ENCODE measurements at places on chromosomes 13 and 19. TPM values are rescaled to one million over a fixed set of nuclear protein-coding genes. Genes with fewer than 3 reads are reported as not detected.

DNA sequence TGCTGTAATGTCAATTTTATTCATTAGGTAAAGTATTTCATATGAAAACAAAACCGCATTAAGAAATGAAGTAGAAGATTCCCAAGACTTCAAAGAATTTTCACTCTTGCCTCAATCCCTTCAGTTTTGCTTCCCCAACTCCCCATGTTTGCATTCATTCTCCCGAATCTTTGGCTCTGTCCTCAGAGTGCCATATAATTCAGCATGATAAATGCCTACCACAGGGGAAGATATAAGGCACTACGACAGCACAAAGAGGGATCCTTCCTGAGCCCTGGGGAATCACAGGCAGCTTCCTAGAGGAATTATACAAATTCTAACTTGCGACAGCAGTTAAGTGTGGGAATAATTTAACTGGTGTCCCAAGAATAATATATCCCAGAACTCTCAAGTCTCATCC is 68.5 kb downstream of the TSC22D1 start:
- no peaks in the 10 kb centered on the region for H3K27me3 ChIP-seq
- no peaks in the 10 kb centered on the region for H3K36me3 ChIP-seq
- H3K4me1 ChIP-seq, result peaks cover 7% of the 10 kb centered on the region
- H3K4me3 ChIP-seq, result no peak overlapping the region
- DNase-seq, result no peak

GRCh38 chr13:72545030-72545719 is 182.3 kb downstream of the MZT1 start:
- H3K27ac ChIP-seq, result no peak overlapping the region
- no peaks in the 10 kb centered on the region for H3K27me3 ChIP-seq
- H3K36me3 ChIP-seq, result no peaks in the 10 kb centered on the region
- H3K4me1 ChIP-seq, result no peaks in the 10 kb centered on the region

- no peaks in the 10 kb centered on the region for H3K27me3 ChIP-seq
- no peak overlapping the region for H3K4me3 ChIP-seq
- no peaks in the 10 kb centered on the region for H3K36me3 ChIP-seq
These were observed 287.5 kb downstream of the ATP8A2 start for GRCh38 chr13:25659091-25659795.

DNA sequence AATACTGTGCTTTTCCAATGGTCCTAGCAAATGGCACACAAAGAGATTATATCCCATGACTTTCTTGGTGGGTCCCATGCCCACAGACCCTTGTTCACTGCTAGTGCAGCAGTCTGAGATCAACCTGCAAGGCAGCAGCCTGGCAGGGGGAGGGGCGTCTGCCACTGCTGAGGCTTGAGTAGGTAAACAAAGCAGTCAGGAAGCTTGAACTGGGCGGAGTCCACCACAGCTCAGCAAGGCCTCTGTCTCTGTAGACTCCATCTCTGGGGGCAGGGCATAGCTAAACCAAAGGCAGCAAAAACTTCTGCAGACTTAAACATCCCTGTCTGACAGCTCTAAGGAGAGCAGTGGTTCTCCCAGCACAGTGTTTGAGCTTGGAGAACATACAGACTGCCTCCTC is 82.9 kb downstream of the ZNF737 start:
- H3K4me3 ChIP-seq, result no peak overlapping the region
- no peaks in the 10 kb centered on the region for H3K4me1 ChIP-seq
- H3K27ac ChIP-seq, result no peak overlapping the region
- H3K36me3 ChIP-seq, result no peaks in the 10 kb centered on the region
- no peaks in the 10 kb centered on the region for H3K27me3 ChIP-seq

DNA sequence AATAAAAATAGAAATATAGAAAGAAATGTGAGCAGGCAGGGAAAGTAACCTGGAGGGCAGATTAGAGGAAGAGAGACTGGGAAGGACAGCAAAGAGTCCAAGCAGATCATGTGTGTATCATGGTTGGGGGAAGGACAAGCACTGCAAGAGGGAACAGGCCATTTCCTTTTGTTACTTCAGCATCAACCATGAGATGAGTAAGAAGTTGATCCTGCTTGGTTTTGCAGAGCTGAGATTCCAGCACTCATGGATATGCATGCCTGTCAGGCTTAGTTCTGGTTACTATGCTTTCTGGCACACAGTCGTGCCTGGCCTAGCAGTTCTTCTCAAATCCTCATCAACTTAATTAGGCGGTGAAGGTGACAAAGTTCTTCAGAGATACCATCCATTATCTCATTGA is 18.1 kb downstream of the NALCN start:
- no peaks in the 10 kb centered on the region for H3K27me3 ChIP-seq
- H3K4me3 ChIP-seq, result no peak overlapping the region
- H3K4me1 ChIP-seq, result peaks cover 15% of the 10 kb centered on the region

GRCh38 chr13:36108954-36109353 is 22.2 kb downstream of the DCLK1 start:
- no peak overlapping the region for H3K27ac ChIP-seq
- no peak overlapping the region for H3K4me3 ChIP-seq
- no peaks in the 10 kb centered on the region for H3K4me1 ChIP-seq
- no peak for DNase-seq

The LRG1 gene
- 0.31 TPM for total RNA-seq

The LGALS14 gene
- total RNA-seq, result not detected
